ENCODE measurements at places on chromosomes 1 and 21. TPM values are rescaled to one million over a fixed set of nuclear protein-coding genes. Genes with fewer than 3 reads are reported as not detected.

Gene CLDN17
- total RNA-seq = not detected

Gene GABRD
- total RNA-seq = not detected

Gene FAM163A
- 0.34 TPM for total RNA-seq

Gene ZBED6
- 20.4 TPM for total RNA-seq

Gene PLCH2
- 0.42 TPM for total RNA-seq

- DNase-seq = no peak
These were observed 7.4 kb downstream of the CD48 start for GRCh38 chr1:160704250-160704649.

DNA sequence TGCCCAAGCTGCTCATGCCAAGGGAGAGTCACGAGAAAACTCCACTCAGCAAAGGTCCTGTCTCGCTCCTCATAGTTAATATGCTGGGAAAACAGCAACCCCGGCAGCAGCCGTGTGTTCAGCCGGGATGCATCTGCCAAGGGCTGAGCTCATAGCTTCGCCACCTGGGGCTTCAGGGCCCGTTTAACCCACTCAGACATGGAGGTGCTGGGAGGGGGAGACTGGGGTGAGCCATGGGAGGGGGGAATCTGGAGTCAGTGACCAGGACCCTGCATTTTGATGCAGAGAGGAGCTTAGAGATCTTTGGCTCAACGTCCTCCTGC is 283.4 kb downstream of the PTPRU start:
- peak; percentile 79 for DNase-seq

- DNase-seq = no peak
These were observed 3.3 kb upstream of the C1orf174 start for GRCh38 chr1:3903141-3904005.

GRCh38 chr1:40895601-40896000 is 33.4 kb upstream of the CITED4 start:
- no peak for DNase-seq

Measured in esophagus muscularis mucosa (tissue), 4 donors.